ENCODE measurements at places on chromosomes 7 and 10.
A peak's percentile ranks its signal among the peaks of the same experiment; 100 is the strongest.

DNA sequence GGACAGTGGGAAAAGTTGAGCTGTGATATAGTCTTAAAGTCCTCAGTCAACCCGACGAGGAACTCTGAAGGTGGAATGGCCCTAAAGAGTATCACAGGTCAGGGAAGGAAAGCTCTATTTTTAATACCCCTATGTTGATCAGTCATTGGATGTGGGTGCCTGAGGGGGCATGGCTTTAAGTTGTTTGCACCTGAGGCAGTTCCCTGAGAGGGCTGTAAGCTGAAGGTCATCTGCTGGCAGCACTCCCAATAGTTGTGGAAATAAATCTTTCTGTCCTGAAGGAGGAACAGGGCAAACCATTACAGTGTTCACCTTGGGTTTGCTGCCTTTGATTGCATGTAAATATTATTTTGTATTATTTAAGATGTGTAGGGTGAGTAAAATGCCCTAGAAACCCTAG is 17.8 kb upstream of the C1GALT1 start:
- DNase-seq = no peak

DNA sequence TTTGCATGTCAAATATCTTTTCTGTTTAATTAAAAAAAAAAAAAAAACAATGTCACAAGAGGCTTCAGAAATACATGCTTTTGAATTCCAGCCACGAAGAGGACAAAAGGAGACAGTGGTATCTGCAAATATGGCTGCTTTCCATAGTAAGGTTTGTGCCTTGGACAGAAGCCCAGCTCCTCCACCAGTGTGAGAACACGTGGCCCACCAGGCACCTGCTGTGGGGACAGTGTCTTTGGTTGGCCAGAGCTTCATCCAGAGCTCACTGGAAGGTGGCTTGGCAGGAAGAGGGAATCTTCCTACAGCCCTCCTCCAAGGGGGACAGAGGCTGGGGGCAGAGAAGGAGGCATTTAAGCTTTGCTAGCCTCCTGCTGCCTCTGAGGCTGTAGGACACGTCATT is 144.6 kb downstream of the GLCCI1 start:
- DNase-seq = no peak

DNA sequence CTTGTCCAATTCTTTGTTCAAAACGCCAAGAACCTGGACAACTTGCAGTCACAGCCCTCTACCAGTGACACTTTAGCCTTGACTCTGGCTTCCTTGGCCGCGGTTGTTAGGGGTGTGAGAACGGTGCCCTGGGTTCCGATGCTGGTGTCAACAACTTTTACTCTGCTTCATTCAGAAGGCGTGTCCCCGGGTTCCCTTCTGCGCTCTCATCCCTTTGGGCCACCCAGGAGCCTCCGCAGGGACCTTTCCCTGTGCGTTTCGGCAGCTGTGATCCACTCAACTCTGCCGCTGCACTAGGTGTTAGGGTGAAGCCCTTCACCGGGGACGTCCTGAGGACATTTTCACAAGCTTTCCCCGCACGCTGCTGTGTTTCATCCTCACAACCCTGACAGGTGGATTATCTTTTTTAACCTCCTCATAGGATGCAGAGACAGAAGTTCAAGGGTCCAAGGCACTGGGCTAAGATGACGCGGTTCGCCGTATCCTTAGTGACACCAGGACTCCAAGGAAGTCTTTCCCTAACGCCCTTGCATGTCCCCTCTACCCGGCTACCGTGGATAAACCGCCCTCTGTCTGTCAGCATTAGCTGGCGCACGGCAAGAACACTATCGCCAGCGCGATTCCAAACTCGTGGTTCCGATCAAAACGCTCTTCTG is 133.5 kb upstream of the SHH start:
- DNase-seq = no peak

- DNase-seq = no peak
These were observed 183.1 kb upstream of the PRSS58 start for GRCh38 chr7:142440906-142441411.

GRCh38 chr7:27364344-27364758 is 121.7 kb downstream of the EVX1 start:
- DNase-seq = no peak

DNA sequence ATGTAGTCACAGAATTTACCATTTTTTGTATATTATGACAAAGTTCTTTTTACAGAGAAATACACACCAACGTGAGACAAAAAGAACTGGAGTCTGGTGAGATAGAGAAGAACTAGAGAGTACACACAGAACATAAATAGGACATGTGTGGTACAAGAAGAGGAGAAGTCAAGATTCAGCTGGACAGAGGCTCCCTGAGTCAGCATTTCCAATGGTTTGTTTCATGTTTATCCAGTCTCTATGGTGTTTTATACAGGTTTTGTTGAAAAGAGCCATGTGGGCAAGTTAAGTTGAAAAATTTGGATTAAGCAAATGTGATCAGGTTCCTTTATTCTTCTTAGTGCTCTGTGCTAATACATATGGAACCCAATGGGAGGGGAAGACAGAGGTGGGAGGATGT is 105.5 kb upstream of the AKR1E2 start:
- no peak for DNase-seq

DNA sequence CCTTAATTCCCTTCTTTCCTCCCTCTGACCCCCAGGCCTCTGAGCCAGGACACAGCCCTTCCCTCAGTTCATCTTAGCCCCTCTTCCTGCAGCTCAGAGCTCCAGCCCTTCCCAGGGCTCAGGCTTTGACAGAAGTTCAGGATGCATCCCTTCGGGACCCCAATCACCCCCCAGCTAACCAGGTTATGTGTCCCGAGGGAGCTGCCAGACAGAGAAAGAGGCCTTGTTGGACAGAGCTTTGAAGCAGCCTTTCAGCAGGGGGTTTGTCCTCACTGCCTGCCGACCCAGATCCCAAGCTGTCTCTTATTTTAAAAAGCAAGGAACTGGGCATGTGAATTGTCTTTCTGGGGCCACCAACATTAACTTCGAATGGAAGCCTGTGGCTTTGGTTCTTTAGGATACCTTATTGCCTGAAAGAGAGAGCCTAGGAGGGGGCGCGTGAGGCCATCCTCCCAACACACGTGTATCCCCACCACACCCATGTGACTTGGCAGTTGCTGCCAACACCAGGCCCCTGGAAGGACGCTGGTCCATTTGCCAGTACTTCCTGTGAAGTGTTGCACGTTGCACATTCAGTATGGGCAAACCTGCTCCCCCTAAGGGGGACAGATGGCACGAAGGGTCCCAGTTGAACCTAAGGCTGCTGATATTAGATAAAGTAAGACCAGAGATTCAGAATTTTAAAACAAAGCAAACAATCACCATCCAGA is 858 bp downstream of the CCDC136 start:
- no peak for DNase-seq

DNA sequence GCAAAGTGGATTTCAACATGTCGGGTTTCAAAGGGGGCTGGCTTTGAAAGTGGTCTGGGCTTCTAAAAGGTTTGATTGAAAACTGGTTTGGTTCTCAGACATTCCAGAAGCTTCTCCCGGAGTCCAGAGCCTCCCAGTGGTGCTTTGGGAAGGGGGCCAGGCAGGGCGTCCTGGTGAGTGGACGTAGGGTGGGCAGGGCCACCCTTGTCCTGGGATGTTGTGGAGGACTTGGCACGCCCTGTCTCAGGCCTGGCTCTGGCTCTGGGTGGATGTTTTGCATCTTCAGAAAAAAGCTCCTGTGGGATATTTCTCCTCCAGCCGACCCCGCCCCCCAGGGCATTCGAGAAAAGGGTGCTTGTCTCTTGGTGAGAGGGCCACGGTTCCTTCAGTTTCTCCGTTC is 31.2 kb downstream of the GRIFIN start:
- no peak for DNase-seq

DNA sequence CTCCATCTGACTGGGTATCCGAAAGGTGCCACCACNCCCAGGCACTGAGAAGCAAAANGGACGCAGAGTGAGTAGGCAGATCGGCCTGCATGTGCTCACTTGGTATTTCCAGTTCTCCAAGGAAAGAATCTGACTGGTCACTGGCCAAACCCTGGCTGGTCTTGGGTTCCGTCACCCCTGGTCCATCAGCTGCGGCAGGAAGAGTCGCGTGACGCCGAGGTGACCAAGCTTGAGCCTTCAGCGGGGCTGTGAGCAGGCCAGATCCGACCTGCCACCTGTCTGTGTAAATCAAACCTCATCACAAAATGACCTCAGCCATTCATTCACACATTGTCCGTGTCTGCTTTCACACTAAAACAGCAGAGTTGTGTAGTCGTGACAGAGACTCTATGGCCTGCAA is 28.8 kb upstream of the CHST15 start:
- no peak for DNase-seq

DNA sequence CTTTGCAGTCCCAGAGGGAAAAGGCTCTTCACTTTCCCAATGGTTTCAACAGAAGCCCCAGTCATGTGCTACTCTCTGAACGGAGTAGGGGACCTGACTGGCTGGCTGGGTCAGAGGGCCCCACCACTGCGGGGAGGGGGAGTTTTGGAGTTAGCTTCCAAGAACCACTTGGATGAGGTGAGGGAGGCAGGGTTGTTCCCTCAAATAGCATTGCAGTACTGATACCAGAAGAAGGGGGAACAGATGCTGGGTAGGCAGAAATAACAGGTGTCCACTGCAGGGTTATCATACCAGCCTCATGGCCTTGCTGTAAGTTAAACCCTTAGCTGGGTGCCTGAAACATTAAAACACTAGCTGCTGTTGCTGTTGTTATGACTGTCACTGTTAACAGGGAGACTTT is 131.3 kb downstream of the UBE2H start:
- DNase-seq = no peak

DNA sequence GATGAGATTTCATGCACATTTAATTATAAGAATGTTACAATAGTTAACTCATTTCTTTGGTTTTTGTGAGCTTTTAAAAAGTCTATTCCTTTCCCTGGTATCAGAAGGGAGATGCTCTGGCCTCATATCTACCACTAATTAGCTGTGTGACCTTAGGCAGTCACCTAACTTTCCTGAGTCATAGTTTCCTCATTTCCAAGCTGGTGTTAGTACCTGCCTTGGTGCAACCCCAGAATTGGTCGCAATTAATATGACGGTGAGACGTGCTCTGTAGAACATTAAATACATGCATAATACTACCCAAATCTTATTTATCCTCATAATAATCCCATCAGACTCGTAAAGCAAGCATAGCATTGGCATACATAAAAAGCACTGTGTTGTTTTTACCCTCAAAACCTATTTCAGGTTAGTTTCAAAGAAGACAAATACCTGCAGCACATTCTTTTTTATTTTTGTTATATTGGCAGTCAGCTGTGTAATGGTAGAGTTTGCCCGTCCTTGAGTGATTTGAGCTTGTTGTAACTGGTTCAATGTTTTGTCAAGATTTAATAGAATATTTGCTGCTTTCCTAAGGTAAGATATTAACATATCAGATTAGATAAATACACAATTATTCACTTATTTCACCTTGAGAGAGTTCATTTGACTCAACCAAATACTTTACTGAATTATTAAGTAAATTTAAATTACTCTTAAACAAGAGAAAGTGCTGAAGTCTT is 31.0 kb upstream of the LAMB1 start:
- no peak for DNase-seq

DNA sequence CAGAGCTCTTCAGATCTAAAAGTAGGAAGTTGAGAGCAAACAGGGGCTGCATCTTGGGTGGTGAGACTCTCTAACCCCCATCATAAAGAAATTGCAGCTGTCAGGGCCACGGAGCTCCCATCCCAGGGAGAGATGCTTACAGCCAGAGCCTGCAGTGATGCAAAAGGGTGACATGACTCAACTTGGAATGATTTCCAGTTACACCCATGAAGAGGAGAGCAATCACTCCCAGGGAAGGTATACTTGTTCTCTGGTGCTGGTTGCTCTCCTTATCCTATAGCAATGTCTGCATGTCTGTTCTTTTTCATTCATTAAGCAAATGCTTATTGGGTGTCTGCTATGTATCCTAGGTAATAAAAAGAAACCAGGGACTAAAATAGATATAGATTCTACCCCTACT is 228.0 kb downstream of the RAB11FIP2 start:
- DNase-seq = no peak

- no peak for DNase-seq
These were observed 52.8 kb downstream of the HHEX start for GRCh38 chr10:92742331-92743228.

DNA sequence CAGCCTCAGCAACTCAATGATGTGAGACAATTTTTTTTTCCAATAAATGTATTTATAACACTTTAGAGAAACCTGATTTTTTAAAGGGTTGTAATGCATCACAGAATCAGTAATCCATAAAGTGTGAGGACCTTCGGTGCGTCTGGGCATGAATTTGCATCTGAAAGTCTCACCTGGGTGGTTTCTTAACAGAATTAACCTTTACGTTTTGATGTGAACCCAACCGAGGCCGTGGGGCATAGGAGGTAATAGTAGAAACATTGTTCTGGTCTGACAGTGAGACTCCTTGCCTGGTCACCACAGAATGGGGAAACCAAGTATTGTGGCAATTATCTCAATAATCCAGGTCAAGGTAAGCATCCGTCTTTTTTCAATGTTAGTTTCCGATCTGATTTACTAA is 114.6 kb downstream of the PRKCQ start:
- no peak for DNase-seq

DNA sequence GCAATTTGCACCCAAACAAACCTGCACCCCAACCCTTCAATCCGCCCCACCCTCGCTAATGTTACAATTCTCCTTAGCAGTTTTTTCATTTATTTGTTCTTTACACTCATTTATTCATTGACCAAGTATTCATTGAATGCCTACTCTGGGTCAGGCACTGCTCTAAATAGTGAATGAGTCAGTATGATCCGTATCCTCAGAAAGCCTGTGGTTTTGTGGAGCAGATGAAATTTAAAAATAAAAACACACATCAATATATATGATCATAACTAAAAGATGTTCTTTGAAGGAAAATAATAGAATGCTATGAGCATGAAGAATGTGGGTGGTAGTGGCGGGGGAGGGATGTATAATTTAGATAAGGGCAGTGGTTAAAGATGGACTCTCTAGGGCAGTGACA is 13.3 kb downstream of the IFIT5 start:
- DNase-seq = no peak

GRCh38 chr7:150450491-150451001 is at the start of gene GIMAP8:
GIMAP8 (plus strand) TSS chr7:150450630; CDS start chr7:150466699, 16,069 bp downstream.
- peak; percentile 76 for DNase-seq

DNA sequence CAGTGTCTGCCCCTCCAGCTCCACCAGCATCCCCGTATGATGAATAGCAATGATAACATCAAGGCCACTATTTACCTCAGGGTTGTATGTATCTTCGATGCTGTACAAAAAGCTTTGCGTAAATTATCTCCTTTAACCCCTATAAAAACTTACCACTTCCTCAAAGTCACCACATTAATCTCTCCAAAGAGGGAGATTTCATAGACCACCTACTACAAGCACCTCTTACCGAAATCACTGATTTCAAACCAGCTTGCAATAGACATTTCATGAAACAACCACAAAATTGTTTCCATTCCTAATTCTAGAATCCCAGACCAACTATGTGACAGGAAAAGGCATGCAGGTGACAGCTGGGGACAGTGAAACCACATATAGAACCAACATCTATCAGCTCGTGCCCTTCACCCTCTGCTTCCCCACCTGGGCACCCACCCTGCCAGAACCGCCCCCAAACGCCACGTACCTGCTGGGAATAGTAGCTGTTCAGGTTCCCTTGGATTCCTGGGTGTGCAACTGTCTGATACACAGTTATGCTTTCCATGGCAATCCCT is 20.1 kb upstream of the MMP21 start:
- DNase-seq = no peak

GRCh38 chr10:58560068-58560467 is 47.4 kb downstream of the BICC1 start:
- no peak for DNase-seq

- DNase-seq = no peak
These were observed 43.4 kb downstream of the PSPH start for GRCh38 chr7:56007891-56008290.
